ENCODE measurements at places on chromosomes 6 and 20. TPM values are rescaled to one million over a fixed set of nuclear protein-coding genes. Genes with fewer than 3 reads are reported as not detected.
A peak's percentile ranks its signal among the peaks of the same experiment; 100 is the strongest.

DNA sequence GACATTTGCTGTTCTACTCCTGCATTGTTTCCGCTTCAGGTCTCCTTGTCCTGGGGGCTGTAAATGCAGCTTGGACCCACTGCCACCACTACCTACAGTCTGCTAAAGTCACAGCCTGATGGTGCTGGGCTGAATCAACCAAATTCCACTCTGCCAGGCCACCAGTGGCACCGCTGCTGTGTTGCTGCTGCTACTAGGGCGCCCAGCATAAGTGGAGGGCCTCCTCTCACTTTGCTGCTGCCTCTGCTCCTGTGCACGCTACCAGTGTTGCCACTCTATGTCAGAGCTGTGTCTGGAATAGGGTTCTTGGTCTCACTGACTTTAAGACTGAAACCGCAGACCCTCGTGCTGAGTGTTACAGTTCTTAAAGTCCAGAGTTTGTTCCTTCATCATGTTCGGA, 1.4 kb upstream of the SSR1 start:
- no peak for DNase-seq

GRCh38 chr6:49898904-49899566, 32.7 kb upstream of the CRISP1 start:
- no peak for DNase-seq

- DNase-seq = peak; percentile 90
Observed at GRCh38 chr6:28838634-28839442, 84.9 kb downstream of the TRIM27 start.

Gene CAPN11
- total RNA-seq = 0.27 TPM

GRCh38 chr6:50239853-50240252, 190.1 kb upstream of the DEFB112 start:
- DNase-seq = no peak

- DNase-seq = no peak
Observed at GRCh38 chr6:114690625-114691024, 347.8 kb upstream of the HS3ST5 start.

Gene TSBP1
- total RNA-seq = not detected

Gene GFOD1
- total RNA-seq = 38.8 TPM

Gene GUCA1A
- not detected for total RNA-seq

Gene OPRM1
- not detected for total RNA-seq

Gene TCP11
- not detected for total RNA-seq

Gene EPB41L1
- 21.5 TPM for total RNA-seq

DNA sequence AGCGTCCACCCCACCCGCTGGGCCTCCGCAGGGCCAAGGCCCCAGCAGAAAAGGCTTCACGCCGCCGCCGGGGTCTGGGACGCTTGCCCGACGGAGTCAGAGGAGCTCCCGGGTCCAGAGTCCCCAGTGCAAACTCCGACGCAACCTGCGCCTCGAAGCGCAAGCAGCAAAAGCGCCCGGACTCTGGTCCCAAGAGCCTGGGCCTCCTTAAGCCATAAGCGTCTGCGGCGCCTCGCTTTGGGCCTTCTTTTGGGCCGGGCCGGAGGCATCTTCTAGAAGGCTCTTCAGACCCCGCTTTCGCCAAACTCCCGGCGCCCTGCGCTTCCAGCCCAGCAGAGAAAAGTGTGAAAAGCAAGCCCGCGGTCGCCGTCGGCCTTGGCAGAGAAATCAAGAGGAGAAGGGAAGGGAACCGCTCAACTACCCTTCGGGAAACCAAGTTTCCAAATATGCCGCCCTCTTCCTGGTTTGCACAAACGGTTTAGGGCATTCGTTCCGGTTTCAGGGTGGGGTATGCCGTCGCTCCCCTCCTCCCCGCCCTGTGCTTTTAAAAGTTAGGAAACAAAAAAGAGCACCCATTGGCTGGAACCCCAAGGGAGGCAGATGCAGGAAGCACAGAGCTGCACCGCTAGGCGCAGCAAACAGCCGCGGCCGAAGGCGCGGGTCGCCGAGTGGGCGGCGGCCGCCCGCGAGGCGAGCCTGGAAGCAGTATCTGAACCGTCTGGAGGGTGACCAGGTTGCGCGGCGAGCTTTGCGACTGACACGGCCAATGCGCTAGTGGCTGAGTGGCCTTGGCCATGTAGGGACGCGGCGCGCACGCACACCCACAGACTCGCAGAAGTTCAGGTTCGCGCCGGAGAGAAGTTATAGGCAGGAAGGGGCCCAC, 1.2 kb downstream of the TBX18 start:
- DNase-seq = peak; percentile 82

- no peak for DNase-seq
Observed at GRCh38 chr6:151175662-151176445, 63.9 kb upstream of the AKAP12 start.

Gene ELOVL4
- 0.41 TPM for total RNA-seq

DNA sequence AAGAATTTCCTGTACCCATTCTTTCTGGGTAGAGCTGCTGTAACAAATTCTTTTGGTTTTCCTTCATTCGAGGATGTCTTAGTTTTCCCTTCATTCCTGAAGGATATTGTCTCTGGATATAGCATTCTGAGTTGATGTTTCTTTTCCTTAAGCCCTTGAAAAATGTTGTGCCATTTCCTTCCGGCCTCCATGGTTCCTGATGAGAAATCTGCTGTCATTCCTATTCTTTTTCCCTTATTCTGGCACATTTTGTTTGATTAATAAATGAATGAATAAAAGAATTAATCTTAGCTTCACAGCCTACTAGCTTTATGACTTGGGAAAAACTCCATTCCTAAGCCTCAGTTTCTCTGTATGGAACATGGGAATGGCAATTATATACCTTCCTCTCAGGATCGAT, 173.1 kb downstream of the EYA2 start:
- no peak for DNase-seq

GRCh38 chr20:50585678-50586077, 75.5 kb downstream of the PTPN1 start:
- DNase-seq = no peak

- no peak for DNase-seq
Observed at GRCh38 chr6:54700158-54700557, 146.4 kb upstream of the FAM83B start.

DNA sequence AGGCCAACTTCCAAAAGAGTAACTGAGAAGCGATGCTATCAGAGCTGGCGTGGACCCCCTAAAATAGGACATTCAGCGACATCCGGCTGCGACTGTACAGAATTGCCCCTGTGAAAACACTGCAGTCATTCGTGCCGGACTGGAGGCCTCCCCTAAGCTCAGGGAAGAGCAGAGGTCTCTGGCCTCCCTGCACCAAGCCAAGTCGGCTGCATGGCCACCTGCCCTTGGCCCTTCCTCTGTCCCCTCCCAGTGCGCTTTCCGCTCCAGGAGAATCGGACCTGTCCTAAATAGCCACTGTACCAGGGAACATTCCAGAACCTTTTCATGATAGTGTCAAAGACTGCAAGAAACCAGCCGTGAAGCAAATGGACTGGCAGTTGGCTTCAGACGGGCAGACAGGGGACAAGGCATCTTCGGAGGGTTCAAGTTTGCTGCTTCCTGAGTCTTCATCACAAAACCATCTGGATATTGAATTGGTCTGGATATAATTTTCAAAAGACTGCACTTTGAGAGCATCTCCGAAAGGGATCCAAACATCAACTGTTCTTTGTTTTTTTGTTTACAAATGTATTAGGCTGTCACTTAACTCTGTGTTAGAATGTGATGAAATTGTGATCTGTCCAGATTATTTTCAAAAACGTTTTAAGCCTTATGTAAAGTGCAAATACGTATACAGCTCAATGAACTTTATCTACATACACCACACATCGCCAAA, 16.5 kb downstream of the SLC2A4RG start:
- DNase-seq = no peak

DNA sequence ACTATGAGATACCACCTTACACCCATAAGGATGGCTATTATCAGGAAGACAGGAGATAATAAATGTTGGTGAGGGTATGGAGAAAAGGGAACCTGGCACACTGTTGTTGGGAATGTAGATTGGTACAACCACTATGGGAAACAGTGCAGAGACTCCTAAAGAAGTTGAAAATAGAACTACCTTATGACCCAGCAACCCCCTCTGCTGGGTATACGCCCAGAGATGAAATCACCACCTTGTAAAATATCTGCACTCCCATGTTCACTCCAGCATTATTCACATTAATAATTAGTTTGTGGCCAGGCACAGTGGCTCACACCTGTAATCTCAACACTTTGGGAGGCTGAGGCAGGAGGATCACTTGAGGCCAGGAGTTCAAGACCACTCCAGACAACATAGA, 26.8 kb downstream of the ZBTB9 start:
- no peak for DNase-seq

DNA sequence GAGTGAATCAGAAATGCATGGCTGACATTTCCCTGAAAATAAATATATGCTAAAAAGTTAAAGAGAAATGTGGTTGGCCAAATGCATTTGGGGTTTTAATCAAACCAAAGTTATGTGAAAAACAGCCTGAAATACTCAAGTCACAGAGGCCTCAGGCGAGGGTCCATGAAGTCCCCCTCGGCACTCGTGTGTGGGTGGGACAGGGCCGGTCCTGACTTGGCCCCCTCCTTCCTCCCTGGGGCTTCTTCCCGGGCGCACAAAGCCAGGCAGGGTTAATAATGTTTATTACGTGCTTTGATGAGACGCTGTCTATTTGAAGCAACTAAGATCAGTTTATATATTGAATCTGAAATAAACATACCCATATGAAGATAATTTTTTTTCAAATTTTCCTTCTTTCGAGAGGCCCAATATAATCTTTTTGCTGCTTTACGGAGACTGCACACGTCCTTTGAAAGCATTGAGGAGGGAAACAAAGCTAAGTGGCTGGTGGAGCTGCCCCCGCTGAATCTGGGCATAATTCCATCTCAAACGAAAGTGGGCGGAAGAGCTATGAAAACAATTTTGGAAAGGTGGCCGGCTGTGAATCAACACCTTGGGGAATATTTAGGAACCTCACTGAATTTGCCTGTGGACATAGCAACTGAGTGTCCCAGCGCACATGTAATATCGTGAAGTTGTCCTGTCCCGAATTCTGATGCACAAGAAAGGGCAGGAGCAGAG, 55.8 kb upstream of the SMOC2 start:
- no peak for DNase-seq

DNA sequence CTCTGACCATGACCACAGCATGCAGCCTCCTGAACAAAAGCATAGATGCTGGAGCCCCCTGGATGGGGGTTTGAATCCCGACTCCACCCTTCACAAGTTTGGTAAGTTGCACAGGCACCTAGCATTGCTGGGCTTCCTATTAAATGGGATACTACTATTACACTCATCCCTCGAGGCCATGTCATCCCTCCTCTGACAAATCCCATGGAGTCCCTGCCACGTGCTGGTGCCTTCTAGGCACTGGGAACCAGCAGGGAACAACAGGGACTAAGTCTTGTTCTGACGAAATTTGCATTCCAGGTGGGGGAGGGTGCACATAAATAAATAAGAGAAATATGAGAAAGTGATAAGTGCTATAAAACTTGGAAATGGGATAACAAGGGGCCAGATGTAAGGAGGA, 15.3 kb upstream of the SIRPA start:
- DNase-seq = no peak

GRCh38 chr6:13327691-13328075, 654 bp downstream of the TBC1D7 start:
- DNase-seq = no peak

DNA sequence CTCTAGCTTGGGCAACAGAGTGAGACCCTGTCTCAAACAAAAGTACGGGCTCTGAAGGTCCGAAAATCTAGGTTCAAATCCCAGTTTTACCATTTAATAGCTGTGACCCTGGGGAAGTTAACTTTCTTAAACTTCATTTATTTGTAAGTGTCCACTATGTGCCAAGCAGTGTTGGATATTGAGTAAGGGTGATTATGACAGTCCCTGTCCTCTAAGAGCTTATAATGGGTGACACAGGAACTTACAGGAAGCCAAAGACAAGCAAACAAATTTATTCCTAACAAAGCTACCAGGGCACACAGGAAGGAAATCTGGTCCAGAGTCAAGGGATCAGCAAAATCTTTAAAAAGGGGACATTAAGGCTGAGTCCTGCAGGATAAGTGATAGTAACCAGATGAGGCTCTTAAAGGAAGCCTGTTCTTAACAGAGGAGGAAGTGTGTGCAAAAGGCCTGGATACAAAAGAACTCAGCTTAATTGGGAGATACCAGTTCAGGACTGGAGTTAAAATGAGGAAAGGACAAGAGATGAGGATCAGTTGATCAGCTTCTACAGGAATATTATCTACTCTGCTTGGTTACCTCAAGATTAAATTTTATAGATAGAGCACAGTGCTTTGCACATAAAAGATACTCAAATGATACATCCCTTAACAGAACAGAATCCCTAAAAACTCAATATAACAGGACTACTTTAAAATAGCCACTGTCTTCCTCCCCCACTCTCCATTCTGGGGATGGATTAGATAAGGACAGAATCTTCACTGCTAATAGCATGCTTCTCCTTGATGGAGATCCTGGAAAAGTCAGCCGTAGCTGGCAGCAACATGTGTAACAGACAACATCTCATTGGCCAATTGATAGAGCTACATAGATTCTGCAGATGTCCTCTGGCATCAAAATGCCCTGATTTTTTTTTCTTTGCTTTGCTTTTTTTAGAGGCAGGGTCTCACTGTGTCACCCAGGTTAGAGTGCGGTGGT, 6.1 kb downstream of the SNX3 start:
- DNase-seq = no peak

Gene ANGPT4
- total RNA-seq = 0.05 TPM
